ENCODE measurements at places on chromosomes 16 and 17.

DNA sequence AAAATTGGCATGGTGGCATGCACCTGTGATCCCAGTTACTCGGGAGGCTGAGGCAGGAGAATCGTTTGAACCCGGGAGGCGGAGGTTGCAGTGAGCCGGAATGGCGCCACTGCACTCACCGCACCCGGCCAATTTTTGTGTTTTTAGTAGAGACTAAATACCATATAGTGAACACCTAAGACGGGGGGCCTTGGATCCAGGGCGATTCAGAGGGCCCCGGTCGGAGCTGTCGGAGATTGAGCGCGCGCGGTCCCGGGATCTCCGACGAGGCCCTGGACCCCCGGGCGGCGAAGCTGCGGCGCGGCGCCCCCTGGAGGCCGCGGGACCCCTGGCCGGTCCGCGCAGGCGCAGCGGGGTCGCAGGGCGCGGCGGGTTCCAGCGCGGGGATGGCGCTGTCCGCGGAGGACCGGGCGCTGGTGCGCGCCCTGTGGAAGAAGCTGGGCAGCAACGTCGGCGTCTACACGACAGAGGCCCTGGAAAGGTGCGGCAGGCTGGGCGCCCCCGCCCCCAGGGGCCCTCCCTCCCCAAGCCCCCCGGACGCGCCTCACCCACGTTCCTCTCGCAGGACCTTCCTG is at the start of gene HBQ1:
Gene HBQ1, plus strand, starts transcription at position 359 of the 575 bp plus-strand sequence. Its CDS starts 28 bp downstream, at position 387.
- DNase-seq = peak; percentile 27

- DNase-seq = no peak
Observed at GRCh38 chr17:296379-296778, 56.2 kb downstream of the RPH3AL start.

DNA sequence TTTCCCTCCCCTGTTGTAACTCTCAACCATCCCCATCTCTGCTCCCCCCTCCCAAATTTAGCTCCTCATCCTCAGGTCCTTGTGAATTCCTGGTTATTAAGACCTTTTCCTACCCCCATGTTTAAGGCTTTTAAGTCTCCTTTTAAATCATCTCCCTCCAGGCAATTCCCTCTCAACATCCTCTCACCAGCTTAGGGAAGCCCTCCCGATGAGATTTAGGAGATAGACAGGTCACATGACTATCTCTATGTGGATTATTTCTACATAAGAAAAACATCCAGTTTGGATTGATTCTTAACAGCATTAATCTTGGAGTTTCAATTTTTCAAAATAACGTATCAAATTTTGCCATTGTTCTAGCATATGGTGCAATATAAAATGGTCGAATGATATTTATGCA is 12.5 kb upstream of the WSB1 start:
- no peak for DNase-seq

DNA sequence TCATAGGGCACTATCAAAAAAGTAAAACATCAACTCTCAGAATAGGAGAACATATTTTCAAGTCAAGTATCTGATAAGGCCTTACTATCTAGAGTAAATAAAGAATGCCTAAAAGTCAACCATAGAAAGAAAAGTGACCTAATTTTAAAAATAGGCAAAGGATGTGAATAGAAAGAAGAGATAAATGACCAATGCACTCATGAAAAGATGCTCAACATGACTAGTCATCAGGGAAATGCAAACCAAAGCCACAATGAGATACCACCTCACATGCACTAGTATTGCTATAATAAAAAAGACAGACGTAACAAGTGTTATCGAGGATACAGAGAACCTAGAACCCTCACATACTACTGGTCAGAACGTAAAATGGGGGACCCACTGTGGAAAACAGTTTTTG is 90.8 kb downstream of the DYNLRB2 start:
- DNase-seq = no peak

GRCh38 chr16:73047536-73048291 is at the start of gene ZFHX3:
Gene ZFHX3, minus strand, starts transcription at chr16:73048128. Its CDS starts 87,983 bp downstream, at chr16:72960145.
- no peak for DNase-seq

Data from activated gamma-delta T cell treated with Interleukin-2 at 50 U/mL for 16 hours (primary cell).